ENCODE measurements at places on chromosomes 12 and 14.

GRCh38 chr14:68391311-68392014 is 401.4 kb downstream of the ZFP36L1 start:
- no peak for DNase-seq

DNA sequence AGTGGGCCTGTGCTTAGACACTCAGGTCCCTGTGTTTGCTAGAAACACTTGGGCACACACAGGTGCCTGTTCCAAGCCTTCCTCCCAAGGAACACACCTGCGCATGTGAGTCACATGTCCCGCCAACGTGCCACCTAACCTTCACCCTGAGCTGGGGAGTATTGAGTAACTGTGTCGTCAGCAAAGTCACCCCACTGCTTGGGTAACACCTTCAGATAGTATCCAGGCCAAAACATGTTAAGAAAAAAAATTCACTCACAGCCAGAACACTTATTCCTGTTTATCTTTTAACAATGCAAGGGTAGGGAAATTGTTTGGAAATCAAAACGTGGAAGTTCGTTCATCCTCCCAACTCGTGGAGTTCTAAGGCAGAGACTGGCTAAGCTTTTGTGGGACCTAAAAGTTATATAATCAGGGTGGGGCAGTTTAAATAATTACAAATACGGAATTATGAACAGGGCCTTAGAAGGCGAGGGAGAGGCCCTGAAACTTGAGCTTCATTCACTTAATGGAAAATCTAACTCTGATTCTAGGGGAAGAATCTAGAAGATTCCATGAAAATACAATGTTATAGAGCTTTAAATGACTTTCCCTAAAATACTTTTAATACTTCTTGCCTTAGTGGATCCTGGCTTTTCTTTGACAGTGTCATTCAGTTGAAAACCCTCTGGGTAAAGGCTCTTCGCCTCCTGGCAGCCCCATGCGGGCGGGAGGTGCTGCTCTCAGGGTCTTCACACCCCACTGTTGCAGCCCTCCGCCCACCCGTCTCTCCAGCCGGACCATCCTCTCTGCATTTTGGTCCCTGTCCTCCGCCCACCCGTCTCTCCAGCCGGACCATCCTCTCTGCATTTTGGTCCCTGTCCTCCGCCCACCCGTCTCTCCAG is 30.3 kb upstream of the ADIPOR2 start:
- no peak for DNase-seq

GRCh38 chr12:92848740-92849139 is 80.4 kb downstream of the EEA1 start:
- DNase-seq = no peak

GRCh38 chr12:111057701-111058425 is 137.5 kb upstream of the MYL2 start:
- DNase-seq = no peak
